ENCODE measurements at places on chromosomes 6 and 20.

DNA sequence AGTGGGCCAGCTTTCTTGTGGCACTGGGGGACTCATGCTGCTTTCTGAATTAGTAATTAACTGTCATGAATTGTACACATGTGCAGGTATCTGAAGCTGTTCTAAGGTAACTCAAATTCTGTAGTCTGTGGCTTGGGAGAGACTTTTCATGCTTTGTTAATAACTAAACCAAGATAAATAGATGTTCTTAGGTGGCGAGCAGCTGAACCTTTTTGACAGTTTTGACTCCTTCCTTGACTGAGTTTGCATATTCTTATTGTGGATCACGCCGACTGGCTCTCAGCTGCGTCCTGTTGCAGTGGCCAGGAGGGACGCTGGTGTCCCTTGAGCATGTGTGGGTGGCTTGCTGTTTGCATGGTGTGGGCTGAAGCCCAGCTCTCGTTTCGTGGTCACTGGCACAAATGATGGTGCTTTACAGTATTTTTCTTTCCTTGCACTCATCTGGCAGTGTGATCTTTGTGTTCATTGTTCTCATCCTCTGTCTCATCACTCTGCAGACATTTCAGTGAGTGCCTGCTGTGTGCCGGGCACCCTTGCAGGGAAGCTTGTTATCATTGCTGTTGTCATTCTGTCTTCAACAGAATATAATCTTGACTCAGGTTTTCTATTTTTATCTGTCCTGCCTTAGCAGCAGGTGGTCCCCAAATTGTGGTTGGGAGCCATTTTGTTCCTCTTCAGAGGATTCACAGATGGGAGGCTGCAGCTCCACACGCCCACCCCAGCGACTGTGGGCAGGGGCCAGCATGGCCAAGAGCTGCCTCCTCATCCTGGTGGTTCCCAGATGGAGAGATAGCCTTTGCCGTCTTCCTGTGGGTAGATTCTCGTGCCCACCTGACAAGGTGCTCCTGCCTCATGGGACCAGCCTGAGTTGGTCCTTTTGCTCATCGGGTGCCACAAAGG, 39.6 kb downstream of the DUSP22 start:
- no peak for DNase-seq

DNA sequence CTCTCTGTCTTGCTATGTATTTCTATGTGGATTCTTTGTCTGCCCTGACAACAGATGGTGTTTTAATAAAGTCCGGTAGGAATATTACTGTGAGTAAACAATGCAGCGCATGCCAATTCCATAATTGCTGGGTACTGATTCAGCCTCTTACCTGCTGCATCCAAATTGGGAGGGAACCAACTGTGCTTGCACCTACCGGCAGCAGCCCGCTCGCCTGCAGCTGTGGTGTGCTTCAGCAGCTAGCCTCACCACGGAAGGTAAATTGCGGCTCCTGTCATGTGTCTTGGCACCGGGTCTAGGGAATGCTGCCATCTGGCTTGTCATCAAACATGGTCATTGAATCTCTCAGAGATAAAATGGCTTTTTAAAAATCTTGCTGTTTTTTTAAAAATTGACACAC, 704.8 kb upstream of the SLC35B3 start:
- peak; percentile 100 for DNase-seq

- no peak for DNase-seq
Observed at GRCh38 chr6:30508890-30509736, 19.8 kb downstream of the HLA-E start.

GRCh38 chr6:40414617-40415016, 172.5 kb downstream of the LRFN2 start:
- no peak for DNase-seq

GRCh38 chr6:17865798-17866725, 121.4 kb downstream of the KIF13A start:
- DNase-seq: no peak

DNA sequence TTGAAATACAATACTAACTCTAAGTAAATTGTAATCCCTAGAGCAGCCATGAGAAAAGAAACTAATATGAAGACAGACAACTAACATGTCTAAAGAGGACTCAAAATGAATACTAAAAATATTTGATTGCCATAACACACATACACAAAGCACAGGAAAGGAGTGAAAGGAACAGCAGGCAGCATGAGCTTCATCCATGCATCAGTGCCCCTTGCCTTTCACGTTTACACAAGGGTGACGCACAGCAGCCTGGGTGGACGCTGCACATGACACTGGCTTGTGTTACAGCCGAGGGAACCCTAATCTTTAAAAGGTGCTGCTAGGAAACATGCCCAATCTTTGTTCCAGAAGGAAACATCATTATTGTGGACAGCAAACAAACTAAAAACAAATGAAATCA, 123.5 kb downstream of the MAN1A1 start:
- peak; percentile 97 for DNase-seq

- no peak for DNase-seq
Observed at GRCh38 chr6:130259140-130259539, 36.4 kb upstream of the SAMD3 start.

DNA sequence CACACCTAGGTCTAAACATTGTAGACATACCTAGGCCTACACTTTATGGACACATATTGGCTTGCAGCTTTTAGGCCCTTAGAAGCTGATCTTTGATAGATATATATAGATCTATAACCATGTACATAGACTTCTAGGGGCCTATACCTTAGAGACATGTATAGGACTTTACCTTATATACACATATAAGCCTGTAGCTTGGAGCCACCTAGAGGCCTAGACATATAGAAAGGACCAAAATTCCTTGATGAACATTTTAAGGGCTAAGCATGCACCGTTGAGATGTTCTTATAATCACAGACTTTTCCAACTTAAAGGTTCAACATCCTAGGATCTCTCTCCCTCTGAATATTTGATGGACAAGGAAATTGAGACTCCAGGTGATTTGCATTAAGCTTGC, 371.7 kb upstream of the SASH1 start:
- DNase-seq: peak; percentile 62

DNA sequence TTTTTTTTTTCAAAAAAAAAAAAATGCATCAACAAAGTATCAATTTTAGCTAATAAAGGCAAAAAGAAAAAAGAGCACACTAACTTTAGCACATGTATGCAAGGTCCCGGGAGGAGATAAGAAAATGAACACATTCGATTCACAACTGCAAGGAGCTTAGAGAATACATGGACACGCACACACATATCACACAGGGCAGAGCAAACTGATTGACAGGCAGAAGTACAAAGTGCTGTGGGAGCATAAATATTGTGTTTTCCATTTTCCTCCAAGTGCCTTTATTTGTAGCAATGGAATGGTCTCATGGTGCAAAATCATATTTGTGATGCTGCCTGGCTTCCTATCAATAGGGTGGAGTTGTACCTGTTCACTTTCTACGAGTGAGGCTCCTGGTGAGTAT, 63.8 kb downstream of the SGK1 start:
- no peak for DNase-seq

GRCh38 chr6:30781743-30782424, 37.5 kb upstream of the IER3 start:
- peak; percentile 96 for DNase-seq

- DNase-seq: no peak
Observed at GRCh38 chr6:52046456-52046855, 41.0 kb downstream of the PKHD1 start.

DNA sequence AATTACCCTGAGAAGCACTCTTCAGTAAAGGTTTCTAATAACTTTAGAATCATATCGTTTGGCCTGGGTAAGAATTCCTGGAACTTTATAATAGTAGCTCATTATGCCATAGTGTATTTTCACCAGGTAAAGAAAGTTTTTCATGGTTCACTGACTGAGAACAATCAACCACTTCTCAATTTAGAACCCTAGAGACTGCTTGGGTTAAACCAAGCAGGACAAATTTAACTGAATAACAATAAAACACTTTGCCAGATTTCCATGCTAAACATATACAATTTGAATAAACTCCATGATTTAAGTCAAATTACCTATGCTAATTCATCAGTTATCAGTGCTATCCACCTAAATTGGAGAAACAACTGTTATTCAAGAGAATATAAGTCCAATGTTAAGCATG, 99.4 kb downstream of the PLG start:
- peak; percentile 22 for DNase-seq

DNA sequence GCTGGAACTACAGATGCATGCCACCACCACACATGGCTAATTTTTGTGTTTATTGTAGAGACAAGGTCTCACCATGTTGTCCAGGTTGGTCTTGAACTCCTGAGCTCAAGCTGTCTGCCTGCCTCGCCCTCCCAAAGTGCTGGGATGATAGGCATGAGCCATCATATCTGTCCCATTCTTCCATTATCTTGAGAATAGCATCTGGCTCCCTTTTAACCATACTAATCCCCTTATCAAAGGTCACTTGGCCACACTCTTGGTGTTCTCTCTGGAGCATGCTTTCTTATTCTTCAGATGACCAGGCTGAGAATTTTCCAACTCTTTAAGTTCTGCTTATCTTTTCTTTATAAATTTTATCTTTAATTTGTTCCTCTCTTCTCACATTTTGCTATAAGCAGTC, 15.9 kb upstream of the TRERF1 start:
- DNase-seq: no peak

GRCh38 chr20:47688385-47689381, 96.6 kb downstream of the SULF2 start:
- no peak for DNase-seq

DNA sequence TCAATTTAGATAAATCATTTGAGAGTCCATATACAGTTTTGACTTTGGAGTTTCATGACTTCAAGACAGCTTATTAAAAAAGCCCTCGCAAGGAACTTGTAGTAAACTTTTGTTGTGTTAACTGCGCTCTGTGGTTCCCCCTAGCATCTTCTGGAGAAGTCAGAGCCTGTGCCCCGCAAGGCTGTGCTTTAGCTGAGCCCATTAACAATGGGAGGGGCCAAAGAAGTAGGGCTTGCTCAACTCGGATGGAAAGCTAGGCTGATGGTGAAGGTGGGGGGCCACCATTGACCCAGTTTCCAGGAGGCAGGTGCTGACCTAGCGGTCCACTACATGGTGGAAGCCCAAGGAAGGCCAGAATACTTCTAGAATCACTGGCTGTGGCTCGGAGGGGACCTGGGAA, 29.3 kb upstream of the OVOL2 start:
- DNase-seq: no peak

GRCh38 chr20:14561741-14562221, 224.4 kb upstream of the FLRT3 start:
- peak; percentile 37 for DNase-seq

DNA sequence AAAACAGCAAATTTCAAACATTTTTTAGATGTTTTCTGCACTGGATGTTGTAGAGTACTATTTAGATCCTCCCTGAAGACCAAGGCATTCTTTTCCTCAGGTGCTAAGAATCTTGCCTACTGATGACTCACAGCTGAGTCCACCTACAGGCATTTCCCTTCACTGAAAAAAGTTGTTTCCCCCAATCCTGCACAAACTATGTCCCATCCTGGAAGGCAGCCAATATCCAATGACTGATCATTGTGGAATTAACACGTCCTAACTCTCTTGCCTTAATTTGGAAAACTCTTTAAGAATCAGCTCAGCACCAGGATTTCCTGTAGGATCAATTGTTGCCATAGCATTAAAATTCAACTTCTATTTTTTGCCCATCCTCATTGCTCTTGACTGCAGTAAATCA, 268.4 kb upstream of the IRAK1BP1 start:
- DNase-seq: no peak

- DNase-seq: no peak
Observed at GRCh38 chr6:150865043-150865405, 478 bp upstream of the MTHFD1L start.

GRCh38 chr6:3235486-3235885, 8.0 kb upstream of the TUBB2B start:
- DNase-seq: no peak

GRCh38 chr20:47905628-47906347, 120.5 kb upstream of the SULF2 start:
- peak; percentile 8 for DNase-seq

- DNase-seq: no peak
Observed at GRCh38 chr20:39903806-39904465, 785.1 kb downstream of the MAFB start.

GRCh38 chr6:88565409-88565811, 398.0 kb downstream of the RNGTT start:
- no peak for DNase-seq

GRCh38 chr6:71114986-71115385, 158.1 kb upstream of the B3GAT2 start:
- DNase-seq: peak; percentile 30

- DNase-seq: no peak
Observed at GRCh38 chr20:1616858-1617434, 2.9 kb downstream of the SIRPB1 start.

DNA sequence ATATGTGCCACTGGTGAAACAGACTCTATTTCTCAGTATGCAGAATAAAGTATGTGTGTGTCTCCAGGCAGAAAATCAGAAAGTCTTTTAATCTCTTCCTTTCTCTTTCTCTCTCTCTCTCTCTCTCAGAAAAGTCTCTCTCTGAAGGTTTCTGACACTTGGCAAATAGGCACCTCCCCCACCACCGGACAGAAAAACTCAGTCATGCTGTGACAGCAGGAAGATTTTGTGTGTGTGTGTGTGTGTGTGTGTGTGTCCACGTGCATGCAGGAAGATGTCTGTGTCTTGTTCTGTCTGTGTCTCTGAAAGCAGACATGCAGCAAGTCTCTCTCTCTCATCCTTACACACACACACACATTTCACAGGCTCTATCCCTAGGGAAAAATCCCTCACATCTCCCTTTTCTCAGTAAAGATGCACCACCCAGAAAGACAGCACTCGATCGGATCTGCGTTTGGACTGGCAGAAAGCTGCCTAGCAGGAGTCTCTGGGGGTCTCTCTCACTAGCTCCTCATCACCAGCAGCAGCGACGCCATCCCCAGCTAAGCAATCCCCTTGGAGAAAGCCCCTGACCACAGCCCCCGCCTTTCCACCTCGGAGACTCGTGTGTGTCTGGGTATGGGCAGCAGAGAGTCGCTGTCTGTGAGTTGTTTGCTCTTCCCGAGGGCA, 98.3 kb downstream of the EDN3 start:
- peak; percentile 45 for DNase-seq

DNA sequence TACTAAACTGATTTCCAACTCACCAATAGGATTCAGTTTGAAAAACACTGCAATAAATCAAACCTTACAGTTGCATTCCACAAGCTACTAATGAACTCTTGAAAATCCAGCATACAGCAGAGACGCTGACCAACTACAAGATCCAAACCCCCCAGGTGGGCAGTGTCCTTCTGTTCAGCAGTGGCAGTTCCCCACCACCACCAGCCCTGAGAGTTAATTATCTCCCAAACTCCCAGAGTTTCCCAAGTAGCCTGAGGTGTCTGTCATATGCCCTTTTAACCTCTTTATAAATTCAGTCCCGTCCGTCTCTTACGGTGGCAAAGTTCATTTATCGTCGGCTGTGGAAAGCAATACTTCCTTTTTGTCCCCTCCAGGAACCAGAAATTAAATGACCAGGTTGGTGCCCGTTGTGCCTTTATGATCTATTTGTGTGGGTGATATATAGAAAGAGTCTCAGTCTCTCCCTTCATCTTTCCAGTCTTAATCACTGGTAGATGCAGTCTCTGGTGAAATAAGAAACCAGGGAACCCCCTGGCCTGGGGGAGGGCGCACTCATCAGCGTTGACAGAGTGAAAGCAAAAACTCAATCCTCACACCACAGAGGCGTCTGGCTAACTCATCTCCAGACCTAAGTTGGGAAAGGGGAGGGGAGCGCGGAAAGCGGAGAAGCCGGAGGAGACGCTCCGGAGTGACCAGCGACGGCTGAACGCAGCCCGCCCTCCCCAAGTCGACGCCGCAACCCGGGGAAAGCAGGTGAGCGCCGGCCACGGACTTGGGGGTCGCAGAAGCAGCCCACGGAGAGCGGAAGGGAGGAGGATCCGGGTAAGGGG, 717 bp downstream of the MRPL14 start:
- peak; percentile 79 for DNase-seq

Data from NCI-H69 (cell line).